WERI-Rb-1 (cell line): ENCODE measurements at places on chromosomes 2 and 18.
A peak's percentile ranks its signal among the peaks of the same experiment; 100 is the strongest.

DNA sequence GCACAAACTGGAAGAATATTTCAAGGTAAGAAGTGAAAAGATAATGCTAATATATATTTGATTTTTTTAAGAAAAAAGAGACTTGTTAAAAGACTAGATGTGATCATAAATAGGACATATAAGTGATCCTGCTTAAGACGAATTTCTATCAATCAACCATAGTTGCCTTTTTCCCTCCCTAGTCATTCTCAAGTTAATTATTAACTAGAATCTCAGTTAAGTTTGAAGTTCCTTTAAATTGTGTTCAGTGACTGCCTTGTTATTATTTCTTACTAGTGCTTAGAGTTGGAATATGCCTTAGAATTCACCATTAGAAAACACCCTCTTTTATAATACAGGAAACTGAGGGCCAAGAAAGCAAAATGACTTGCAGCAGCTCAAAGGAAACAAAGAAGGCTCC lies 141.5 kb upstream of the SP5 start:
- DNase-seq: no peak

- no peak for DNase-seq
These were observed 73.0 kb upstream of the COPS8 start for GRCh38 chr2:237012577-237013267.

- no peak for DNase-seq
These were observed 33.7 kb upstream of the TAF1B start for GRCh38 chr2:9809448-9810088.

GRCh38 chr2:64514008-64514407 lies 10.1 kb upstream of the AFTPH start:
- DNase-seq: no peak

- DNase-seq: no peak
These were observed 285.1 kb downstream of the TMX3 start for GRCh38 chr18:68429841-68430240.

GRCh38 chr18:60232541-60232940 lies 140.0 kb downstream of the MC4R start:
- DNase-seq: no peak

GRCh38 chr2:239021224-239021623 lies 173.3 kb downstream of the TWIST2 start:
- no peak for DNase-seq

DNA sequence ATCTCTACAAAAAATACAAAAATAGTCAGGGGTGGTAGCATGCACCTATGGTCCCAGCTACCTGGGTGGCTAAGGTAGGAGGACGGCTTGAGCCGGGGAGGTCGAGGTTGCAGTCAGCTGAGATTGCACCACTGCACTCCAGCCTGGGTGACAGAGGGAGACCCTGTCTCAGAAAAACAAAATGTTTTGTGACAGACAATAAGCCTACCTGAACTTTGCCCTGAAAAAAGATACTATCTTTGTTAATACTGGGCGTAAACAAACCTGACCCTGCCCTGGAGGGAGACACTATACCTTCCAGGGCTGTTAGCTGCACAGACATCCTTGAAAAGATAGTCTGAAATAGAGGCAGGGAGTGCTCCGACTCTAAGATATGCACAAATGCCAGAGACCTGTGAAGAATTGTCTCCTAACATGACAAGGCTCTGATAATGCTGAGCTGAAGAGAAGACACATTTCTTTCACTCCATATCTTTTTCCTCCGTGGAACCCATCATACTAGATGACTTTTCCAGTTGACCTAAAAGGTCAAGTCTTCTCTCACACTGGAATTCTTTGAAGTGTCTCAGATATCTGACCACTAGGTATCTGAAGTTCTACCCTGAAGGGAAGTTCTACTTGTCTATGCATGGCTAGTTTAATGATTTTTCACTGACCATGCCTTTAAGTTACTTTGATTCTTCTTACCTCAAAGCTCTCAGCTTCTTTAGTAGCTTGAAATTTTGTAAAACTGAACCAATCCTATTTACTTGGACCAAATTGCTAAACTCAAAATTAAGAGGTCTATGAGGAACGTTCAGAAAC lies 20.9 kb upstream of the HK2 start:
- DNase-seq: no peak

GRCh38 chr2:205760157-205760556 lies 77.9 kb downstream of the NRP2 start:
- DNase-seq: peak; percentile 65

- DNase-seq: peak; percentile 87
These were observed 7.5 kb upstream of the HAAO start for GRCh38 chr2:42799881-42800280.

DNA sequence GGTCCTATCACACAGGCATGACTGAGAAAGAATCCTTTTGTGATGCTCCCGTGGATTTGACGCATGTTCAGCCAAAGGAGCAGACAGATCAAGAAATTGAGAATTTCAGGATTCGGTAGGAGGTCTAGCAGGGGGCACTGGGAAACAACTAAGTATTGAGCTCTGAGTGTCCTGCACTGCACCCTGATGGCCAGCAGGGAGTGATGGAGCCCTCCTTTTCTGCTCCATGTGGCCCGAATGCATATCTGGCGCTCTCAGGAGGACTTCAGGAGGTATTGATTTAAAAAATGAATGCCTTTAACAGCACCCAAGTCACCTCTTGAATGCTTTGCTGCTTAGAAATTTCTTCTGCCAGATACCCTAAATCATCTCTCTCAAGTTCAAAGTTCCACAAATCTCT lies 58.0 kb downstream of the ZNF519 start:
- peak; percentile 21 for DNase-seq

- DNase-seq: no peak
These were observed 9.6 kb downstream of the PCARE start for GRCh38 chr2:29064746-29065067.

DNA sequence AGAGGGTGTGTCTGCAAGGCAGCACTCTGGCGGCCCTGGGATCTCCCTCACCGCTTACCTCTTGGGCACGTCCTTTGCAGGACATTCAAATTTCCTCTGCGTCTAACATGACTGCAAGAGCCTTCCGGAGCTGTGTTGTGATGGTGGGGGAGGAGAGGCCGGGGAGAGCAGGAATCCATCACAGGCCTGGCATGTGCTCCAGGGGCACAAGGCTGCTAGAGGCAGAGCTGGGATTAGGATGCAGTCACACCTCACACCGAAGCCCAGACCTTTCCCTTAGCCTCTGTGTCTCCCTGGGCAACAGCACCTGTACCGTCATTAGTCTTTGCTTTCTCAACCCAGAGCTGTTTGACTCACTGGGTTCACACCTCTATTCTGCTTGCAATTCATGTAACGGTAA lies 111.3 kb downstream of the CMPK2 start:
- DNase-seq: peak; percentile 58

DNA sequence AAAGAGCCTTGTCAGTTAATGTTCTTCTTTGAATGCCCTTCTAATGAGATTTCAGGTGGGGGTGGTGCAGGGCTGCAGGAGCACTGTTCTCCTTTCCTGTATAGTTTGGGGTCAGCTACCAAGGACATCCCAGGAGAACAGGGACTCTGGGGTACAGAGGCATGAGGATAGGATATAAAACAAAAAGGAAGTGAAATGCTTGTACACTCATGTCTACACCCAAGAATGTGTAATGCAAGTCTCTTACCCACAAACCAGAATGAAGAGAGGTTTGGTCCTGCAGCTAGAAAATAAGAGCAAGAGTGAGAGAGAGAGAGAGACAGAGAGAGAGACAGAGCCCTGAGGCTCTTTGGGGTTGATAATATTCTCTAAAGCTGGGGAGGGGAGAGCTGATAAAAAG lies 151.8 kb upstream of the KCTD1 start:
- no peak for DNase-seq

DNA sequence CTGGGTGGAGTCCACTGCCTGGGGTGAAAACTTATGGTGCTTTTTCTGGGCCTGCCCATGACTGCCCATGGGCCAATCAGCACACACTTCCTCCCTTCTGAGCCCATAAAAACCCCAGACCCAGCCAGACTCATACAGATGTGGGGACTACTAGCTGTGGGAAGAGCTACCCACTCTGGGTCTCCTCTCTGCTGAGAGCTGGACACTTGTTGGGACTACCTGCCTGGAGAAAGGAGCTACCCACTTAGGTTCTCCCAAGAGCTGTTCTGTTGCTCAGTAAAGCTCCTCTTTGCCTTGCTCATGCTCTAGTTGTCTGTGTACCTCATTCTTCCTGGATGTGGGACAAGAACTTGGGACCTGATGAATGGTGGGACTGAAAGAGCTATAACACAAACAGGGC lies 119.6 kb upstream of the SLC38A11 start:
- DNase-seq: no peak

GRCh38 chr2:181022652-181023051 lies 42.2 kb downstream of the UBE2E3 start:
- DNase-seq: no peak

DNA sequence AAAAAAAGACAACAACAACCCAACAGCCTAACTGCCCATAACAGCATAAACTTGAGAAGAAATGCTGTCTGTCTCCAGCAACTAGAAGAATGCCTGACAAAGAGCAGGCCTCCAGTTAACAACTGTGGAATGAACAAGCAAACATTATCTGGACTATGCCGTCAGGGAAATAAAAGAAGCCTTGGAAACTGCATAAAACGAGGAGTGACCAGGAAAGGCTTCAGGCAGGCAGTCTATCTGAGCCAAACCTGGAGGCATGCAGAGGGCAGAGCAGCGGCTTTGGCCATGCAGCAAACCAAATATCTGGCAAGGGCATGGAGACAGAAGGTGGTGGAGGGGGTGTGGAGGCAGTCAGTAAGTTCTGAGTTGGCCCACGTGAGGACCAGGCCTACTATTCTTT lies 11.1 kb downstream of the HES6 start:
- no peak for DNase-seq

- DNase-seq: no peak
These were observed 31.4 kb upstream of the KCMF1 start for GRCh38 chr2:84939426-84940087.

- no peak for DNase-seq
These were observed 96.8 kb downstream of the MCFD2 start for GRCh38 chr2:46818819-46819218.

DNA sequence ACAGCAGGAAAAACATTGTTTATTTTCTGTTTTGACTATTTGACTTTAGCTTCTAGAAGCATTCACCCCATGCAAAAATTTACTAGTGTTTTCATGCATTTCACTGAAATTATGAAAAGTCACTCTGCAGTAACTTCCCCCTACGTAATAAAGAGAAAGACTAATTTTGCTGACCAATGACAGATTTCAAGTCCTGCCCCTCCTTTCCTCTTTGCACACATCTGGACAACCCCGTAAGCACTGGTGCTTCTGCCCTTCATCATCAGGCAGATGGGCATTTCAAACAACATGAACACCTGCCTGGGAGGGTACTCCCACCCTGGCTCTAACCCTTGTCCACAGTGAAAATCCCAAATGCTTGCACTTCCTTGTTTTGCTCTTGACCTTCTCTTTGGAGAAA lies 815.0 kb upstream of the ID2 start:
- no peak for DNase-seq

DNA sequence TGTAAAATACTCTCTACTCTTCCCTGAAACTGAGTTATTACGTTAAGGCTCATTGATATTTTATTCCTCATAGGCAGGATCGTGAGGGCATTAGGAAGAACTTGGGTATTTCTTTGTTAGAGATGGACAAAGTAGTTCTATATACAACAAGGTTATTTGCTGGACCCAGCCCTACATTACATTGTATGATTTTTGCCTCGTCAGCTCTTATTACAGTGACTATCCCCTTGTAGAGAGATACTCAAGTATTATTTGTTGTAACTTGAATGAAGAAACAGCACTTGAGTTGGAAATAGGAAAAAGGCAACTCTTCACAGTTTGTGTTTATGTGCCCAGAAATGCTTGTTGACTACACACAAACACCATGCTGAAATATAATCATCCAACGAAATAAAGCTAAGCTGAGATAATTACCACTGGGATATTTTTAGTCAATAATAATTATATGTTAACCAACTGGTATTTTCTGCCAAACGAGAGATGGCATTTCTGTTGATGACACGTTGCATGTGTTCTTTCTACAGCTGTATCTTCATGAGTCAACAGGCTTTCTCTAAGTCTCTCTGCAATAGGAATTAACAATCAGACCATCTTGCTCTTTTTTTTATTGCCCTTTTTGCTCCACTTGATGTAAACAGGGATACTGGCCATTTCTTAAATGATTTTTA lies 947.6 kb downstream of the DPP10 start:
- no peak for DNase-seq

DNA sequence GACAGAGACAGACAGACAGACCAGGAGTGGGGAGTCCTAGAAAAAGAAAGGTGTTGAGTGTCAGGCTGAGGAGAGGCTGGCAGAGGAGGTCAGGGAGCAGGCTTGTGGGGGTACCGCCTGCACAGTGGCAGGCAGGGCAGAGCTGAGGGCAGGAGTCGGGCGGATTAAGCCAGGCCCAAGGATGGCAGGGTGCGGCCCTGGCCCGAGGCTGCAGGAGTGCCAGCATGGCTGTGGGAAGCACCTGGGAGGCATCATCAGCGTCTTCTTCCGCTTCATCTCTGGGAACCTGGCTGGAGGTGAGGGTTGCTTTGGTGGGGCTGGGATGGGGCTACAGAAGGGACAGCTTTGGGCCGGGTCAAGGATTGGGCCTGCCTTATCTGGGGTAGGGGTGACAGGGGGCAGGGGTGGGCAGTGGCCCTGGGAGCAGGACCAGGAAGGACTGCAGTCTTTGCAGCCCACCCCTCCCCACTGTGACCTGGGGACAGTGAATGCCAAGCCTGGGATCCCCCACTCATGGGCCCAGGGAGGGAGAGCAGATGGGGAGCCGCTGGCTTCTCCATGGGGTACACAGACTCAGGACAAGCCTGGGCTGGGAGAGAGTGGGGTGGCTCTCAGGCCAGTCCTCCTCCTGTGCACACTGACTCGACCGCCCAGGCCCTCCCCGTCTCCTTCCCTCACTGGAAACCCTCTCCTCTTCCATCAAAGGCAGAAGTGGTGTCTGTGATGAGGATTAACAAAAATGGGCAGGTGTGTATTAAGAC lies 20.7 kb downstream of the KCNIP3 start:
- no peak for DNase-seq

DNA sequence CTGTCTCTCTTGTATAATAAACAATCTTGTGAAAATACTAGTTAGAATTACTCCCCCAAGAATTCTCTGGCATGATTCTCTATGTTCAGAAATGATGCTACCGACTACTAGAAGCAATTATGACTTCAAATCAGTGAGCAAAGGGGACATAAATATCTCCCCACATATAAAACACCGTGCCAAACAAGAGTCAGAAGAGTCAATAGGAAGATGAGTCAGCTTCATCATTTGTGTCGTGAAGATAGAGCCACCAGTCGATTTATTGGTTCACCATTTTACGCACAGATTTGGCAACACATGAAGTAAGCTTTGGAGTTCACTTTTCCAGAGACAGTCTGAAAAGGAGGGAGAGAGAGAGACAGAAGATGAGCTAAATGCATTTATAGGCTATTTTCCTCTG lies 650.9 kb downstream of the CCDC85A start:
- DNase-seq: no peak
